Stimulated activated CD4-positive, alpha-beta T cell treated with anti-CD3 and anti-CD28 coated beads, Interleukin-4, amount 100 ng/mL, for 1 hour (primary cell): ENCODE measurements at places on chromosomes 1 and 21.

DNA sequence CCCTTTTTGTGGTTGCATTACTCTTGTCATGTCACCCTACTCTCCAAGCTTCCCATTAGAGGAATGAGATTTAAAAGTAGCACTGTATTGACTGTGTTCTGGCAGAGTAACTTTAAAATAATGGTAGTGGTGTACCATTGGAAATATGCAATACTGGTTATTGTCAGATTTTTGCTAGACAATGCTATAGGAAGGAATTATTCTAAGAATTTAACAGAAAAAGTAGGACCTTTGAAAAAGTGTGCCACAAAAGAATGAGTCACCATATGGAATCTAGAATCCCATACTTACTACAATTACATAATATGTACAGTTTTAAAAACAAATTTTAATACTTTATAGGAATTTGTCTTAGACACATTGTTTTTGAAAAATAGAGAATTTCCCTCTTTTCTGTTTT, 13.8 kb downstream of the MIER1 start:
- DNase-seq = no peak

GRCh38 chr1:234670967-234671626, 61.1 kb upstream of the IRF2BP2 start:
- no peak for DNase-seq

DNA sequence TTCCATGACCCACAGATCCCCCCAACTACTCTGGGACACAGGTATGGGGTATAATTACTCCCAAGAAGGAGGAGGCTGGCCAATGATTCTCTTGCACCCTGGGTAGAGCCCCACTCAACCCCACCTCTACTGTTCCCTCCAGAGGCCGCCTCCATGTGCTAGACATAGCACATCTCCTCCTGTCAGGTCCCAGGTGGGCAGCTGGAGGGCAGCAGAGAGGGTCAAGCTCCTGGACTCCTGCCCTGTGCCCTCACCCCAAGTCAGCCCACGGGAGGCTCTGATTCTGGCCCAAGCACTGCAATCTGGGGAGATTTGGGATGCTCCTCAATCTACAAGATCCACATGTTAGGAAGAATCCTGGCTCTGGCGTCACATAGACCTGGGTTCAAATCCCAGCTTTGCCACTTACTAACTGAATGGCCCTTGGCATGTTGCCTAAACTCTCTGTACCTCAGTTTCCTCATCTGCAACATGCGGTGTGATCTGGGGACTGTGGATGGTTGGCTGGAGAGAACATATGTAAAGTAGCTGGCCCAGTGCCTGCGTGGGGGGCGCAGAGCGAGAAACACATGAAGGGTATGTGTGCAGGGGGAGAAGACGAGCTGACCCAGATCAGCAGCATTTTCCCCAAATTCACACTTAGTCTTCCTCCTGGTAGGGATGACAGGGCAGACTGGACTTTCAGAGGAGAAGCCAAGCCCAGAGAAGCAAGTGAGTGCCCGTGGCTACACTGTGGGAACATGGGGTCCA, 23.2 kb downstream of the TNNT2 start:
- DNase-seq = no peak

GRCh38 chr1:230381049-230381467, 45.1 kb downstream of the PGBD5 start:
- no peak for DNase-seq

DNA sequence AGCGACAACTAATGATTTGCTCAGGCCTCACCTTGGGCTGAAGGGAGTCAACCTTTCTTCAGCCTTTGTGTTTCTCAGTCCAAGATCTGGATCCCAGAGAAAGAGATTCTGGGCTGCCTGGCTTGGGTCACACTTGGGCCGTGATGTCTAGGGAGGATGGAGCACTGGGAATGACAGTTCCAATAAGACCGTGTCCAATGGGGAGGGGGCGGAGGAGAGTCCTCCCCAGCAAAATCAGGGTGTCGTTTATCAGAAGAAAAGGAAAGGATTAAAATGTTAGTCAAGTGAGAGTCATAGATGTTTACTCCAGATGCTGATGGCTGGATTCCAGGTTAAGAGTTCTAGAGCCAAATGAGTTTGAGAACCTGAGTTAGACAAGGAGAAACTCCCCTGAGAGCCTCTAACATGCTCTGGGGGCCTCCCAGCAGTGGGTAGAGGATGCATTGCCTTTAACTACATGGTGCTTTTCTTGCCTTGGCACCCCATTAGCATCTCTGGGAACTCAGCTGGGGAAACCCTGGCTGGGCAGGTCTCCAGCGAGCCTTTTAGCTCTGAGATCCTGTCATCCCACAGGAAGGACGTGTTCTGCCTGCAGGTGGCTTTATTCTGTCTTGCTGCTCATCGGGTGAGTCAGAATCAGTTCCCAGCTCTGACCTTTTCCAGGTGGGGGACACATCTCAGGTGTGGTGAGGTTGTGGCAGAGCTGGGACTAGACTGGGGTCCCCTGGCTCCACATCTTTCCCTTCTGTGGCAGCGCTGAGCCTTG, 22.2 kb downstream of the NIPAL3 start:
- no peak for DNase-seq

GRCh38 chr1:1847061-1847850, 43.6 kb downstream of the GNB1 start:
- DNase-seq = no peak

DNA sequence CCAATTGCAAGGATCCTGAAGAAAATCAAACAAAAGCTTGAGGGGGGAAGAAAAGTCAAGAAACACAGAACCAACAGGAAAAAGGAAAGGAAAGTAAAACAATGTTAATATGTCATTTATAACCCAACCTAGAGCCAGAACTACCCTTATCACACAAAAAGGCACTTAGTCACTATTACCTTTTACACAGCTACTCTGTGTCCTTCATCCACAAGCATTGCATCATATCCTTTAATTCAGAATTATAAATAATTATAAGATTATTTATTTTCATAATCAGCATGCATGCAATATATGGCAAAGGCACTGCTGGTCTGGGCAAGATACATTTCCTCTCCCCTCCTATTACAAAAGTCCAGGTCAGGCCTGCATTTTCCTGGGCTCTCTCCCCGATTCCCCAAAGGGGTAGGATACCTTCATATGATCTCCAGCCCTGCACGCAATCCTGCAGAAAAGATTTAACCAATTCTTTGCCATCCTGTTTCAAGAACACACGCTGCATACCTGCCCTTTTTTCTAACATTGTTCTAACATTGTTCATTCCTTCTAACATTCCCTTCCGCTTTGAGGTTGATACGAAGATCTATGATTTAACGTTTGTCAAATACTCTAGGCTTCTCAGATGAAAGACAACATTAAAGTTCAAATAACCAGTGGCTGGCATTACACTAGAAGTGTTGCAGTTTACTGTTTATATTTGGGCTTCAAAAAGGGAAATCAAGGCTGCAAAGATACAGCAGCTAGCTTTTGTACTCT, 4.3 kb downstream of the PTPN14 start:
- no peak for DNase-seq

DNA sequence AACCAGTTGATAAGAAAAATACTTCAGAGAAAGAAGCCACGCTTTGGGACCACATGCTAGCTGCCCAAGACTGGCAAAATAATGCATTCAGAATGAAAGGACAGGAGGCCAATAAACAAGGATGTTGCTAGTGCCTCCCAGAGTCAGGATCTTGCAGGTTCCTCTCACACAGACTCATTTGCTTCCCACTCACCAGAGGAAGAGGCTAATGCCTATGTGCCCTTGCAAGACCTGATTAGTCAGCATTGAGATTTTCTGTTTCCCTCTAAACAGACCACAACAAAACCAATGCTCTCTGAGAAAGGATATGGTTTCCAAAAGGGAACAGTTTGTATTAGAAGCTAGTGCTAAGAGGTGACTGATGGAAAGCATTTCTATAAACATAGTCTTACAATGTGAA, 85.7 kb downstream of the NRDC start:
- no peak for DNase-seq

DNA sequence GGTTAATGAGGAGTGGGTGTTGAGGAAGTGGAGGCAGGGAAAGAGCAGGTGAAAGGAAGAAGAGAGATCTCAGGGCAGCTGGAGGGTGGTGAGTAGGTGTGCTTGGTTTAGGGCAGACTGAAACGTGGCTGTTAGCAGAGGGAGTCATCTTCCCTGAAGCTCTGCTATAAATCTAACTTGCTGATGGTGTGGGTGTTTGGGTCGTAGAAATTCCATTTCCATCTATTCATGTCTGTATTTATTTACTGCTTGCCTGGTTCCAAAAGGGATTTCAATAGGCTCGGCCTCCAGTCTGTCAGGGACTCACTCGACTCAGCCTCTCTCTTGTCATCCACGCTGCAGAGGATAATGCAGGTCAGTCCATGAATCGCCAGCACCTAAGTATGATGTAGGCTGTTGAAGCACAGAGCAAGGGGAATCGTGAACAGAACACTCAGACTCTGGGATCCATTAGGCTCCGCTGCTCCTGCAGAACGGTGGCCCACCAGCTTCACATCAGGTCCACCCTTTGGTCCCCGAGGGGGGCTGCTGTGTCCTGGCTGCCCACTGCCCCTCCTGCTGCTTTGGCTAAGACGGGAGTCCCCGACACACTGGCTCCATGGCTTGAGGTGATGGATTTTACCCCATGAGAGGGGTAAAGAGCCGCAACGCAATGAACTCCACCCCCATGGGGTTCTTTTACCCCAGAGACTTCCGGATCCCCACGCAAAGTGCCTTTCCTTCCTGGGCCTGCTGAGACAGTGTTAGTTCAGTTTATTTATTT, 156.2 kb downstream of the RHOU start:
- no peak for DNase-seq
